ENCODE measurements at places on chromosomes 6 and 20.

DNA sequence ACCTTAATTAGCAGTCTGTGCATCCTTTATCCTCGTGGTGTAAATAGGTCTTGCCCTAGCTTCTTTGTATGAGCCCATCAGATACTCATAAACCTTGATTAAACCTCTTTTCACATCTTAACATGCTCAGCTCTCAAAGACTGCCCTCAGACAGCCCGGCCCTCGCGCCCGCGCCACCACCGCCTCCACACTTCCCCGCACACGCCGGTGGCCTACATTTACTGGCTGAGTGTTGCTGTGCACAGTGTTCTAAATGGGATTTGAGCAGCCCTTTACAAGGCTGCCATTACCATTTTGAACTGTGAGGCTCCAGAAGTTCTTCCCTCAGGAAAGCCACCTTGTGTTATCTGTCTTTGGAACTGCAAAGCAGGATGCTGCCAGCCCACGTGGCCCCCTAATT, 63.0 kb upstream of the INSM1 start:
- no peak for DNase-seq

GRCh38 chr20:58711266-58712051, 18.9 kb downstream of the NPEPL1 start:
- DNase-seq = peak; percentile 77

- DNase-seq = no peak
These were observed 9.3 kb downstream of the MAP3K5 start for GRCh38 chr6:136783021-136783420.

- DNase-seq = peak; percentile 76
These were observed 213.1 kb downstream of the PREX1 start for GRCh38 chr20:48614593-48615274.

- DNase-seq = no peak
These were observed 5.5 kb downstream of the SEC23B start for GRCh38 chr20:18513208-18513607.

- DNase-seq = no peak
These were observed 42.3 kb downstream of the UNC5CL start for GRCh38 chr6:40996591-40997233.

Measured in RWPE2 (cell line).